NCI-H2171 treated with DMSO at 0.1 percent for 48 hours (cell line): ENCODE measurements at places on chromosomes 2 and 18.

GRCh38 chr2:237570776-237571335 is 4.5 kb downstream of the PRLH start:
- no peak for DNase-seq

- DNase-seq: no peak
Observed at GRCh38 chr2:174572556-174572955, 25.0 kb downstream of the WIPF1 start.

- DNase-seq: no peak
Observed at GRCh38 chr2:16037808-16038457, 97.6 kb downstream of the MYCN start.

- DNase-seq: no peak
Observed at GRCh38 chr2:176074919-176075425, 8.8 kb downstream of the EVX2 start.

DNA sequence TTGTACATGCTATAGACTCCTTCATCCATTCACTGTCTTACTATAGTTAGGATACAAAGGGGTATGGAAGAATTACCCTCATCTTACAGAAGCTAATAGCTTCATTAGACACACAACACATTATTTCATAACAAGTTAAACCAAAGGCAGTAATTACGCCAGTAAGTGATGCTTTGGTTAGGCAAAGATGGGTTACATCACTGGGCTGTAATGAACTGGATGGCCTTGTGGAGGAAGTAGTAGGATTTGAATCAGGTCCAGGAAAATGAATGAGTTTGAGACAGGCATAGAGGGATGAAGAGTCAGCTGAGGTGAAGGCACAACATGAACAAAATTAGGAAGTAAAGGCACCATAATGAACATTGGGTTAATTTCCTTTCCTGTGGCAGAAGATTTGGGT is 80.1 kb downstream of the SOCS6 start:
- no peak for DNase-seq

GRCh38 chr2:105102963-105103421 is 65.1 kb downstream of the MRPS9 start:
- peak; percentile 65 for DNase-seq

DNA sequence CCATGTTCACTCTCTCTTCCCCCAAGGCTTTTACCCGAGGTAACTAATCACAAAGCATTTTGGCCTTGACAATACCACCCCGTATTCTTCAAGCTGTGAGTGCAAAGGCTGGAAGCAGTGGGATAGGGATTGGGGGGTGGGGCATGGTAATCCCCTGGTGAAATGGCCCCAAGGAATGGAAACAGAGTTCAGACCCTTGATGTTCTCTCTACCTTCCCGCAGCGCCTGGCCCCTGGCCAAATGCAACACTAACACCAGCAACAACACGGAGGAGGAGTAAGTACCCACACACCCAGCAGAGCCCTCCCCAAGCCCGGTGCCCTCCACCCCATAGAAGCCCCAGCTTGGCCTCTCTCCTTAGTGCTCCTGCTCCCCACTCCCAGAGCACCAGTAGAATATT is 36.9 kb downstream of the CNGA3 start:
- DNase-seq: no peak

- DNase-seq: peak; percentile 55
Observed at GRCh38 chr2:95047629-95048510, 22.4 kb downstream of the MAL start.

DNA sequence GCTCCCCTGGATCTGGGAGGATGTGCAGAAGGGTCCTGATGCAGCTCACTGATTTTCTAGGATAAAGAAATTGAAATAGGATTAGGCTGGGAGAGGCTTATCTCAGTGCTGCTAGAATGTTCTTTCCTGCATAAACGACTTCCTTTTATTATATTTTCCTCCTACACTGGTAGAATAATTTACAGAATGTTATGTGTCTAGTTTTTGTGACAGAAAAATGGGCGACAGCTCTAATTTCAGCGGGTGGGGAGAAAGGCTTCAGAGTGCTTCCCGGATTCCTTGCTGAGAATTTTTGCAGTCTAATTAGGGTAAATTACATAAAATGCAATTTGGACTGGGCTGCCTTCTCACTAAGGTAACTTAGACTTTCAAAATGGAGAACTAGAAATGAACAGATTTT is 66.2 kb downstream of the SKA1 start:
- DNase-seq: no peak

- DNase-seq: no peak
Observed at GRCh38 chr2:227153758-227154486, 10.1 kb downstream of the COL4A4 start.

GRCh38 chr2:55601849-55602248 is 15.6 kb downstream of the PPP4R3B start:
- no peak for DNase-seq

- DNase-seq: no peak
Observed at GRCh38 chr2:72139874-72140620, 7.6 kb downstream of the CYP26B1 start.

DNA sequence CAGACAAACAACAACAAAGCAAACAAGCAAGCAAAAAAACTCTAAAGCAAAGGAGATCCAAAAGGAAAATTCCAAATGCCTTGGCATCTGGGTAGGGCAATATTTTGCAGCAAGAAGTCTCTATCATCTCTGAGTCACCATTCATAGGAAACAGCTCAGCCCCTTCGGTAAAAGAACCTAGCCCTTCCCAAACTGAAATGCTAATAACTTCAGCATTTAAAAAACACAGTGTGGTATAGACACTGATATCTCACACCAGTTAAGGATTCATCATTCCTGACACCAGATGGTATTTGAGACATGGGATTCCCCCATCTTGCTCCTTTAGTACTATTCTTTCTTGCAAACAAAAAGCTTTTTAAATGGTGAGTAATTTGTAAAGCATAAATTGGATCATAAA is 491.8 kb downstream of the TXNL1 start:
- DNase-seq: no peak

DNA sequence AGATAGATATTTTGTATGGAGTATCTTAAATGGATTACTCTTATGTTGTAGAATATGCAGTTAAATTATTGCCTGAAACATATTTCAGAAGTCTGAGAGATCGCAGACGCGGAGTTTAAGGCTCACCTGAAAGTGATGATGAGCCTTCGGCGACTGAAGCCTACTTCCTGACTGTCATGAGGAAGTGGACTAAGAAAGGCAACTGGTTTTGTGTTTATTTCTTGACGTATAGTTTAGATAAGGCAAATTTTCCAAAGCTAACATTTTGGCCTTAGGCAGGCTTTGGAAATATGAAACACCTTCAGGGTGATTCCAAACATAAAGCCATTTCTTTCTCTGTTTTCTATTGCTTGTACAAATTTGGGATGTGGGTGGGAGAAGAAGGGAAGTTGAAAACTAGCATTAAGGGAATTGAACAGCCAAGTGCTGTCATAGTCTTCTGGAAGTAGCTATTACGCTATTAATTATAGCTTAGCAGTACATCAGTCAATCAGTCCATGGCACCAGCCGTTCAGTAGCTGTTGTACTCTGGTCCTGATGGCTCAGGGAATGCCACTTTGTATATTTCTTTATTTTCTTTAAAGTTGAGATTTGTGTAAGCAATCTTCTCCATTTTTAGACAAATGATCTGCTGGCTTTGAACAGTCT is 1.5 kb downstream of the GRHL1 start:
- DNase-seq: no peak

DNA sequence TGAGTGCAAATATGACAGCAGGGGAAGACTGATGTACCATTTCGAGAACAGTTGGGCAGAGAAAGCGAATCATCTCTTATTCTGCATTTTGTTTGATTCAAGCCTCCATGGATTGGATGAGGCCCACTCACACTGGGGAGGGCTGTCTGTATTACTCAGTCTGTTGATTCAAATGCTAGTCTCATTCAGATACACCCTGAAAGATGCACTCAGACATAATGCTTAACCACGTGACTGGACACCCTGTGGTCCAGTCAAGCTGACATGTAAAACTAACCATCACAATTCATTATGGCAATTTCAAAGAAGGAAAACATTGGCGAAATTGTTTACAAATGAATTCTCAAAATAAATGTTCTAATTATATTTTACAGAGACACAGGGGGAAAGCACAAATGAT is 1210.2 kb downstream of the DPP10 start:
- DNase-seq: no peak

GRCh38 chr2:30237966-30238800 is 6.8 kb downstream of the LBH start:
- DNase-seq: no peak

GRCh38 chr2:75729861-75730260 is 19.1 kb upstream of the GCFC2 start:
- peak; percentile 26 for DNase-seq
